ENCODE measurements at places on chromosomes 4 and X. TPM values are rescaled to one million over a fixed set of nuclear protein-coding genes. Genes with fewer than 3 reads are reported as not detected.
A peak's percentile ranks its signal among the peaks of the same experiment; 100 is the strongest.

DNA sequence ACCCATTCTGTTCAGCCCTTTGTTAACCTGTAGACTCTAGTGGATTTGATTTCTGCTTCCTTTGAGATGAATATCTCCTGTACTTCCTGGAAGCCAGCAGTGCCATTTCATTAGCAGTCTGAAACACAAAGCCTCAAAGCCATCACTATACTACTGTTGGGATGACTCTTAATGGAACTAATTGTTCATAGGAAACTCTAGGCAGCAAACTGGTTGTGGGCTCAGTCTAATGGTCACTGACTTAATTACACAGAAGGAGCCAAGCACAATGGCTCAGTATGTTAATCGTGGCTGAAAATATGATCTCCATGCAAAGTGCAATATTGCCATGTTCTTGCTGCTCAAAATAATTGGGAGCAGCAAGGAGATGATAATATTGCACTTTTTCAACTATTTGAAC is 262.3 kb downstream of the ARHGAP24 start:
- DNase-seq, result no peak

GRCh38 chrX:150377005-150377404 is 13.9 kb downstream of the MAMLD1 start:
- DNase-seq, result no peak

GRCh38 chr4:140092094-140092851 is 61.7 kb downstream of the MAML3 start:
- DNase-seq, result peak; percentile 70

DNA sequence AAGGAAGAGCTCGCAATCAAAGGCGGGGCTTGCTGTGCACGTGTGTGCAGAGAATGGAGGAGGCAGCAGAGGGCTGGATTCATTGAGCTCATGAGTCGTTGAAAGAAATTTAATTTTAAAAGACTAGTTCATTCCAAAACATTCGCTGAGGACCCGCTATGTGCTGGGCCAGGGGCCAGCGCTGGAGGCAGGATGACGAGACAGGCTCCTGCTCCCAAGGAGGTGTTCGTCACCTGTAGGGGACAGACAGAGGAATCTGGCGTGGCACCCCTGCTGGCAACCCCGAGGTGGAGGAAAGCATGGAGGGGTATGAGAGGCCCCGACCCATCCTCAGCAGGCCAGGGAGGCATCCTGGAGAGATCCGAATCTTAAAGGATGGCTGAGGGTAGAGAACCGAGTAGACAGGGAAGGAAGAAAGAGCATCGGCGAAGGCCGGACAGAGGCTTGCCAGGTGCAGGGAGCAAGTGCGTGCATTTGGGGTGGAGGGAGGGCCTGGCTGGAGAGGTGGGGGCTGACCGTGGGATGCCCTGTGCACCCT is 96.4 kb downstream of the CPZ start:
- DNase-seq, result no peak

DNA sequence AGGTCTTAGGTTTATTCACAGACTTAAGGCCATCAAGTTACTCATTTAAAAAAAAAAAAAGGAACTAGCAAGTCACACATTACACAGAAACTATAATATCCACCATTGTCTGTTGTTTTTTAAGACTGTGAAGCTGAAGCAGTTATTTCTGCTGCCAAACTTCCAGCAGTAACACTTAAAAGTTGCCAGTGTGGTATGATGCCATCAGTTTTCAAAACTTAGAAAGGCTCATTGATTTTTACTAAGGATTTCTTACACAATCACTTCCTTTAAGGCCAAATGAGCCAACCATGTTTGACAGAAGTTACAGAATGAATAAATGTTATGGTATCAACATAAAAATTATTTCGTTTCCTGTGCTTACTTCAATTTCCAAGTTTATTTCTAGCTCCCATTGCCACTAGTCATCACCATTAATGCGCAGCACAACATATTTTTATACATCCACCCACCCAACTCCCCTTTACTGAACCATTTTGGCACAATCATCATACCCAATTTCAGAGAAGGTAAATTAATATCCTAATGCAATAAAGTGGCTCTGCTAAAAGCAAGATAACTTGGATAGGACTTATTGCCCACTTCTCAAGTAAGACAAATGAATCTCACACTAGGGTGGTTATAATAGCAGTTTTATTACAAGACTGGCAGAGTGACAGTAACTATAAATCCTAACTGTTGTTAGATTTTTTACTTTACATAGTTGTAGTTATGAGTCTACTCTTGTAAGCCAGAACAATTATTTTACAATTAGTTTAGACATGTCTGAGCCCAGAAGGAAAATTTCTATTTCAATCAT is 13.1 kb downstream of the PDGFC start:
- no peak for DNase-seq

PRAF2 gene
- 5.9 TPM for total RNA-seq

MAGEB1 gene
- total RNA-seq, result not detected

IGFBP7 gene
- total RNA-seq, result 98.0 TPM

CT83 gene
- not detected for total RNA-seq

CCKAR gene
- not detected for total RNA-seq
